ENCODE measurements at places on chromosomes 12 and 14.

DNA sequence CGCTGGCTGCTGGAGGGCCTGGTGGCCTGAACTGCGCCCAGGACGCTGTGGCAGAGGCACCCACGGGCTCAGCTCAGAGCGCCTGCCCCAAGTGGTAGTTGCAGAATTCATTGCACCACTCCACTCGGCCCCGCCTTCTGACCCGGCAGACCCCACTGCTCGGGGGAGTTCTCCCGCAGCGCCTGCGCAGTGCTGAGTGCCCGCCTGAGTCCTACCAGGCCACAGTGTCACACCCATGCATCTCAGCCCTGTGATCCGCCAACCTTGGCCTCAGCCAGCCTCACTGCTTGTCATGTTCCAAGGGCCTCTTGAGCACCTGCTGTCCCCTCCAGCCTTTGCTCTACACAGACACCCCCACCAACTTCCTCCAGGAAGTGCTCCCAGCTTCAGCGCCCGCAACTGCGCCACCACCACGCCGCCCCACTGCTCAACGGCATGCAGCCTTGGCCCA, 12.2 kb downstream of the DEGS2 start:
- no peak overlapping the region for H3K27ac ChIP-seq
- H3K4me1 ChIP-seq, result peaks cover 54% of the 10 kb centered on the region
- H3K36me3 ChIP-seq, result peaks cover 9% of the 10 kb centered on the region
- DNase-seq, result no peak
- H3K27me3 ChIP-seq, result no peaks in the 10 kb centered on the region

DNA sequence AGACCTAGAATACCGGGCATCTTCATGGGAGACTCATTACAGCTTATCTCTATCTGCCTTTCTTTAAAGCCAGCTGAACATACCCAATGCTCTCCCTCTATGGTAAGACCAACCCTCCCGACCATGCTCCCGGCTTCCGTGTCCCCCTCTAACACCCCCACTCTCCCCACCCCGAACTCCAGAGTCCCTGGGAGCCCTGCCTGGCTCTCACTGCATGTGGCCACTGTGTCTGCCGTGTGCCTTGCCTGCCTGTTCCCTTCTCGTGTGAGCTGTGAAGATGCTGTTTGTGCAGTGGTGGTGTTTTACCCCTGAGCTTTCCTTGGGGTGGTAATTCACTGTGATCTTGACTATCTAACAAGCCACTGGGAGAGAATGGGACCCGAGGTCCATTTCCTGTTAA, 146.4 kb upstream of the FKBP4 start:
- H3K4me1 ChIP-seq, result no peaks in the 10 kb centered on the region
- DNase-seq, result no peak
- H3K27ac ChIP-seq, result no peak overlapping the region
- no peaks in the 10 kb centered on the region for H3K27me3 ChIP-seq
- H3K4me3 ChIP-seq, result no peak overlapping the region

DNA sequence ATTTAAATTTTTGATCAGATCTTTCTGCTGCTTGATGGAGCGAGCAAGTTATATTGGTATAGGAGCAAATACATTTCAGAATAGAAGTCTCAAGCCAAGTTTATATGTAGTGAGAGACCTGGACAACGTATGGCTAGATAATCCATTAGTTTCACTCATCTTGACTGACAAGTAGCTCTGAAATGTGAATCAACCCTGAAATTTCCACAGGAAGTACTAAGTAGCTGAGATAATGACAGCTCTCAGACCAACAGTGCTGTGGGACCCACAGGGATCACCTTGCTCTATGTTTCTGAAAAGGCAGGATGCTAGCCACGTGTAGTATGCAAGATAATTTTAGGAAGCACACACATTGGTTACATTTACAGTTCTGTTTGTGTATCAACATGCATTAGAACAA, 258.6 kb upstream of the FOXN3 start:
- H3K36me3 ChIP-seq, result no peaks in the 10 kb centered on the region
- no peak overlapping the region for H3K4me3 ChIP-seq
- no peaks in the 10 kb centered on the region for H3K4me1 ChIP-seq
- no peak for DNase-seq
- no peak overlapping the region for H3K27ac ChIP-seq
- H3K27me3 ChIP-seq, result no peaks in the 10 kb centered on the region

- no peak overlapping the region for H3K4me3 ChIP-seq
- no peaks in the 10 kb centered on the region for H3K36me3 ChIP-seq
- no peaks in the 10 kb centered on the region for H3K27me3 ChIP-seq
- no peaks in the 10 kb centered on the region for H3K4me1 ChIP-seq
These were observed 394.1 kb downstream of the BCAT1 start for GRCh38 chr12:24554612-24555295.

DNA sequence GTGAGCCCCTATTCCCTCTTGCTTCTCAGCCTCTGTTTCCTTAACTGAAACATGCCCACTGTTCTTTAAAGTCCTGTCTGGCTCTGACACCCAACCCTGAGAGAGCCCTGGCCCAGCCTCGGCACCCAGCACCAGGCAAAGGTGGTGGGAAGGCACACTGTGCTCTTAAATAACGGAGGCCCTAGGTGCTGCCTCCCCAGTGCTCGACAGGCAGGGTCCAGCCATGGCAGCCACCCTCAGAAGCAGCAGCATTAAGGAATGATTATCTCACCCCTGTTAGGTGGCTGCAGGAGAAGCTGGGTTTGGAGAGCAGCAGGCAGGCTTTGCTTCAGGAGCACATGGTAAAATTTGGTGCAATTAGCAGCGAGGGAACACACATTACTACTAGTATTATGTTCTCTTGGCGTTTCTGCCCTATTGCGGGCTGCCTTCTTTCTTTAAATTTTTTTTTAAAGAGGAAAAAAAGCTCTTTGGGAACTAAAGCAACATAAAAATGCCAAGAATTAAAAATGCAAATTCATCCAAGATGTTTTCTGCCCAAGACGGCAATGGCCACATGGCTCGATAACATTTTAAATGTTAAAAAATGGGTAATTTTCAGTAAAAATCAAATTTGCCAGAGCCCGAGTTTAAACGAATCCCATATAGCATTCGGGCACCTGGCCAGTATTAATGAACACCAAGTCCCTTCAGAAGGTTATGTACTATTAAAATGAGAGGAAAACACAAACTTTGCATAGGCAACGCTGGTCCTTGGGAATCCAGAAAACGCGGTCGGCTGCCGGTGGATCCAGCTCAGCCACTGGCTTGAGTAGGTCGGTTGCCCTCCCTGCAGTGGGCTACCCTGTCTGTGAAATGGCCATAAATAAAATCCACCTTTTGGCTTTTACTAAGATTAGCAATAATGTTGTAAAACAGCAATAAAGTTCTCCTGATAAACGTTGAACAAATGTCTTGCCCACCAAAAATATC, 152.2 kb downstream of the BCL11B start:
- H3K4me1 ChIP-seq, result no peaks in the 10 kb centered on the region
- H3K27me3 ChIP-seq, result peaks cover 42% of the 10 kb centered on the region
- H3K27ac ChIP-seq, result no peak overlapping the region
- no peak for DNase-seq

DNA sequence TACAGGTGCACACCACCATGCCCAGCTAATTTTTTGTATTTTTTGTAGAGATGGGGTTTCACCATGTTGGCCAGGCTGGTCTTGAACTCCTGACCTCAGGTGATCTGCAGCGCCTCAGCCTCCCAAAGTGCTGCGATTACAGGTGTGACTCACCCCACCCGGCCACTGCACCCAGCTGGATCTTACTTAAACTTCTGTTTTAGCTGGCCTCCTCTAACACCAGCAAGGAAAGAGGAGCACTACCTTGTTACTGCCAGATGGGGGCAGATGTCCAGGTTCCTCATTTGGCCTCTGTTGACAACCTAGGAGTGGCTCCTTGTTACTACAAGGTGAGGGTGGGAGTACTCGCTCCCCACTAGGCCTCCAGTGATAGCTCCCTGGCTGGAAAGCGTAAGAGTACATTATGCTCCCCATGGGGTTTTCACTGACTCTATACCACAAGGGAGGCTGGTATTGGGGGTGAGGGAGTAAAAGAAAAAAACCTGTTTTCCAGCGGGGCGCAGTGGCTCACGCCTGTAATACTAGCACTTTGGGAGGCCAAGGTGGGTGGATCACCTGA, 13.2 kb upstream of the ARF6 start:
- DNase-seq, result no peak
- no peaks in the 10 kb centered on the region for H3K36me3 ChIP-seq
- H3K4me1 ChIP-seq, result peaks cover 12% of the 10 kb centered on the region
- no peaks in the 10 kb centered on the region for H3K27me3 ChIP-seq
- peak overlapping the region; percentile 51 for H3K27ac ChIP-seq

DNA sequence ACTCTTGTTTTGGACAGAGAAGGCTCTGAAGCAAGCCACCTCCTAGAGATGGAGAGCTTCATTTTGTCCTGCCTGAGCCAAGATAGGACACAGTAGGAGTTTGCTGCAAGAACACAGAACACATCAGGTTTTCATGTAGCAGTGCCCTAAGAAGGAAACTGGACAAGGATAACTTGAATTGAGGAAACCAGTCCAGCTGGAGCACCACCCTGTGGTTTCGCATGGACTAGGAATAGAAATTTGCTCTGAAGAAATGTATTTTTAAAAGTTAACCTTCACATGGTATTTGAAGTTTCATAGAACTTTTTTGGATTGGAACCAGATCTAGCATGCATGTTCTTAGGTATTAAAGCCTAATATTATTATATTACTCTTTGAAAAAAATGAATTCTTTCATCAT, 68.8 kb downstream of the RERG start:
- H3K27me3 ChIP-seq, result no peaks in the 10 kb centered on the region
- no peak overlapping the region for H3K4me3 ChIP-seq
- H3K27ac ChIP-seq, result peak overlapping the region; percentile 50
- no peak for DNase-seq
- peaks cover 76% of the 10 kb centered on the region for H3K4me1 ChIP-seq

DNA sequence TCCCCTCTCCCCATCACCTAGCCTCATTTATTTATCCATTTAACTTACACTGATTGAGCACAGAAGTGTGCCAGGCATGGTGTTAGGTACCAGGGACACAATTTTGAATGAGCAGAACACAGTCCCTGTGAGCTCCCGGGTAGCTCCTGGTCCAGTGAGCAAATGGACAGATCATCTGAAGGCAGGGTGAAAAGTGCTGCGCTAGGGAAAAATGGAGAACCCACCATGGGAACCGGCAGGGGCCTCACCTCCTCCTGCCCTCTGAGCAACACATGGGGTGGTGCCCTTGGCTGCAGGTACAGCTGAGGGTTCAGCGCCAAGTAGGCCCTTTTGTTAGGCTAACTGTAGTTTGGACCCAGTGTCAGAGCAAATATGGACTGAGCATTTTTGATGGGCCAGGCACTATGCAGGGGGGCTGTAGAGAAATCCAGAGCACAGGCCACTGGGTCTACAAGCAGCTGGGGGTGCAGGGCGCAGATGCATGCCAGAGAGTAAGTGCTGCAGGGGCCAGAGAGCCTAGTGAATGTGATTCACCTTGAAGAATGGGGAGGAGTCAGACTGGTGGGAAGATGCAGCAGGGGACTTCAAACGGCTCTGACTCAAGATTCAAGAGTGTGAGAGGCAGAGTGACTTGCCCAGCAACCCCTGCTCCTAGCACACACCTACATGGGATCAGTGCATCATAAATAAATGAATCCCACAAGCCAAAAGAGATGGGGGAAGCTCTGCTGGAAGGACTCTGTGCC, 28.2 kb downstream of the LTBP2 start:
- H3K36me3 ChIP-seq, result no peaks in the 10 kb centered on the region
- H3K4me3 ChIP-seq, result no peak overlapping the region
- peaks cover 44% of the 10 kb centered on the region for H3K4me1 ChIP-seq
- DNase-seq, result no peak
- peak overlapping the region; percentile 53 for H3K27ac ChIP-seq

- H3K27me3 ChIP-seq, result no peaks in the 10 kb centered on the region
- H3K27ac ChIP-seq, result no peak overlapping the region
These were observed 16.0 kb upstream of the ENDOU start for GRCh38 chr12:47741340-47741703.

GRCh38 chr12:65648461-65648860, 175.8 kb upstream of the HMGA2 start:
- H3K4me3 ChIP-seq, result no peak overlapping the region
- H3K27me3 ChIP-seq, result no peaks in the 10 kb centered on the region
- DNase-seq, result no peak
- peak overlapping the region; percentile 69 for H3K27ac ChIP-seq
- H3K4me1 ChIP-seq, result peaks cover 4% of the 10 kb centered on the region

DNA sequence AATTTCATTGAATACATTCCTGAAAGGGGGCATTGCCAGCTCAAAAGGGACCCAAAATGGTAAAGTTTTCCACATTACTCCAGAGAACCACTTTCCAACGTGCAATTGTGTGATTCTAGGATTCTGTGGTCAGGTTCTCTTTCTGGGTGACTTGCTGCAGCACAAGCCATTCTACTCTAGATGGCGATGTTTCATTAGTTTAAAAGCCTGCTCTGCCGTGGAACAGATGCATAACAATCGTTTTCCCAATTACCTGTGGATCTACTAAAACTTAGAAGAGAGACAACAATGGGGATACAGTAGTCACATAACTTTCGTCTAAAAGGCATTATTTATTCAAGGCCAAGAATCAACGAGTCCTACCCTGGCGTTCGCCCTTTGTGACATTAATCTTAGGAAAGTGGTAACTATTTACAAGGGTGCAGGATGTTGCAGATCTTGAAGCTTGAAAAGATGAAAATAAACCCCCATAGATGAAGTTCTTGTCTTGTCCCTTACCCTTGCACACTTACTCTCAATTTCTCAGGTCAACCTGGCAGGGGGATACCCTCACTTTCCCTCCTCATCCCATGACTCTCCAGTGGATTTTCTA, 400.9 kb downstream of the SNAPC1 start:
- no peaks in the 10 kb centered on the region for H3K27me3 ChIP-seq
- H3K4me1 ChIP-seq, result no peaks in the 10 kb centered on the region
- H3K36me3 ChIP-seq, result no peaks in the 10 kb centered on the region
- no peak overlapping the region for H3K4me3 ChIP-seq
- H3K27ac ChIP-seq, result no peak overlapping the region
- DNase-seq, result no peak

- H3K4me1 ChIP-seq, result no peaks in the 10 kb centered on the region
- DNase-seq, result no peak
- H3K27me3 ChIP-seq, result no peaks in the 10 kb centered on the region
- no peak overlapping the region for H3K27ac ChIP-seq
- H3K36me3 ChIP-seq, result no peaks in the 10 kb centered on the region
These were observed 189.4 kb upstream of the ALG10 start for GRCh38 chr12:33832900-33833299.

GRCh38 chr14:72544615-72545387, 349.1 kb downstream of the DPF3 start:
- H3K27ac ChIP-seq, result no peak overlapping the region
- no peaks in the 10 kb centered on the region for H3K36me3 ChIP-seq
- no peak for DNase-seq
- no peak overlapping the region for H3K4me3 ChIP-seq
- no peaks in the 10 kb centered on the region for H3K4me1 ChIP-seq
- no peaks in the 10 kb centered on the region for H3K27me3 ChIP-seq

DNA sequence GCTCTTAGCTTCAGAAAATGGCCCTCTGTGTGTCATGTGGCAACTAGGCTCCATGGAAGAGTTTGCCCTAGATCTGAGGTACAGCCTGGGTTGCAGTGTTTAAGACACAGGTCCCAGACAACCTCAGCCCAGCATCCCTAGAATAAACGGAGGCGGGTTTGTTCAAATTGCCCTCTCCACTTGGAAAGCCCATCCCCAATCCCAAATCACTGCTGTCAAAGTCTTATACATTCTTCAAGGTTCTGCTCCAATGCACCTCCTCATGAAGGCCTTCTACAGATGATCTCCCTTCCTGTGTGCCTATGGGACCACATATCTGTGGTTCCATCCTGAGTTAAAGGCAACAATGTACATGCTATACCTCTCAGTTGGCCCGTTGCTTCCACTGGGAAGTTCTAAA, 289.8 kb downstream of the DPF3 start:
- no peak overlapping the region for H3K4me3 ChIP-seq
- H3K27ac ChIP-seq, result no peak overlapping the region
- no peak for DNase-seq
- no peaks in the 10 kb centered on the region for H3K36me3 ChIP-seq
- no peaks in the 10 kb centered on the region for H3K27me3 ChIP-seq

Data from esophagus squamous epithelium (tissue), 5 donors.